Posterior cingulate gyrus (tissue), 11 donors: ENCODE measurements at places on chromosomes 7 and 10.
A peak's percentile ranks its signal among the peaks of the same experiment; 100 is the strongest.

DNA sequence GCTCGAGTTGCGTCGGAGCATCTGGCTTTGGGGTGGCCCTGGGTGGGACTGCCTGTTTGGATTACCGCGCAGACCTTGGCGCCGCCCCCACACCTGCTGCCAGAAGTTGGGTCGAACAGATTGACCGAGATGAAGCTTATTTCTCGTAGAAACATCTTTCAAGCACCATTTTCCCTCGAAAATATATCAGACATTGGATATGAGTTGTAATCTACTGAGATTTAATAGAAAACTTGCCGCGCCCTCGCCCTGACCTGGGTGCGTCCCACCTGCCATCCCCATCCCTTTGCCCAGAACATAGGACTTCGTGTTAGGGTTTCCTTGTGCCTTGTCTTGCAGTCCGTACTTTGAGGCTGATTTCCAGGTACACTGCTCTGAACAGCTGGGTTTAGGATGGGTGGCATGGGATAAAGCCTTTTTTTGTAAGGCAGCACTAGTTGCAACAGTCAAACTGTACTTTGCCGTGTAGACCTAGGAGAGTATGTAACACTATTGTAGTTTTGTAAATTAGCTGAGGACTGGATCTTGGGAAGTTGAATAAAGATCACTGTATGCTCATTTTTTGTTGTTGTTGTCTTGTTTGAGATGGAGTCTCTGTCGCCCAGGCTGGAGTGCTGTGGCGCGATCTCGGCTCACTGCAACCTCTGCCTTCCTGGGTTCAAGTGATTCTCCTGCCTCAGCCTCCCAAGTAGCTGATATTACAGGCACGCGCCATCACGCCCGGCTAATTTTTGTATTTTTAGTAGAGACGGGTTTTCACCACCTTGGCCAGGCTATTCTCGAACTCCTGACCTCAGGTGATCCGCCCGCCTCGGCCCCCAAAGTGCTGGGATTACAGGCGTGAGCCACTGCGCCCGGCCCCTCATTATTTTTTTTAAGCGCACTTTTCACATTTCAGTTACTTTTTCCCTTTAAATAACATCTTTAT lies 978 bp downstream of the OGDH start:
- no peak for DNase-seq

- DNase-seq = peak; percentile 87
These were observed 1.3 kb downstream of the TBC1D12 start for GRCh38 chr10:94403380-94404213.

DNA sequence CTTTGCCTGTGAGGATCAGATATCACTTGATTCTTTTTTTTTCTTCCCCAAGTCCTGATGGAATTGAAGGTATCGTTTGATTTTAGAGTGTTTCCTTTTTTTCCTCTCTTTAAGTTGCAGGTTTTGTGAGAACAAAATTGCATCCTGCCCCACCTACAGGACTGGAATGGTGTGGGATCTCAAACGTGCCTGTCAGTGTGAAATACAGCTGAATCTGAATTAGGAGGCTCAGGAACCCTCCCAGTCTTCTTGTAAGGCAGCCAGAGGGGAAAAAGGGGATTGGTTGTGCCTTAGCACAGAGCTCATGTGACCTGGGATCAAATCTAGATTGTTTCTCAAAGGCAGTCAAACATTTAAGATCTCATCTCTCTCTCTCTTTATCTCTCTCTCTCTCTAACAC lies 32.7 kb upstream of the KLHL7 start:
- no peak for DNase-seq

- no peak for DNase-seq
These were observed 18.8 kb downstream of the VSIR start for GRCh38 chr10:71754562-71754961.

GRCh38 chr10:72235544-72236279 lies 19.6 kb upstream of the ASCC1 start:
- no peak for DNase-seq

- DNase-seq = no peak
These were observed 20.4 kb downstream of the DNAJC9 start for GRCh38 chr10:73226663-73227062.

GRCh38 chr7:86814661-86815379 lies 171.1 kb downstream of the GRM3 start:
- DNase-seq = no peak

- DNase-seq = no peak
These were observed 8.3 kb downstream of the XPNPEP1 start for GRCh38 chr10:109914966-109915365.

DNA sequence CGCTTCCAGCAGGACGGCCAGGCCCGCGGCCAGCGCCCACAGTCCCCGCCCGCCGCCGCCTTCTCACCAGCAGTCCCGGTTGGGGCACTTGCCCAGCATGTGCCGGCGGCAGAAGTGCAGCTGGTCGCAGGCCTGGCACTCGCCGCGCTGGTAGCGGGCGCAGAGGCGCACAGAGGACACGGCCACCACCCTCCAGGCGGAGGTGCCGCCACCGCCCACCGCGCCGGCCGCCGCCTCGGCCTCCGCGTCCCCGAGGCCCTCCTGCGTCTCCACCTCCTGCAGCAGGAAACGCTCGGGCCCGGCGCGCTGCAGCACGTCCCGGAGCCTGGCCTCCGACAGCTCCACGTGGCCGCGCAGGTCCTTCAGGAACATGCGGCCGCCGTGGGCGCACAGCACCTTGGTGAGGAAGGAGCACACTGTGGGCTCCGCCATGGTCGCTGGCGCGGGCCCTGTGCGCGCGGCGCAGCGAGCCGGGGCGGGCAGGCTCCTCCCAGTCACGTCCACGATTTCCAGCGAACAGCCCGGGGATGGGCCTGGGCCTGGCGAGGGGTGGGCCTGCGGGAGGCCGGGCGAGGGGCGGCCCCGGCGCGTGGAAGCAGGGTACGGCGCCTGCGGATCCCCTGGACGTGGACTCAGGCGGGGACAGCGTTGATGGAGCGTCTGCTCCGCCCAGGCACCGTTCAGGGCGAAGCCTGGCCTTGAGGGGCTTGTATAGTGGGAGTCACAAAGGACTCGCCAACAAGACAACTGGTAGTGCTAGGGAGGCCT lies at the start of gene ZC3HAV1L:
ZC3HAV1L (minus strand) TSS at position 457 of the 768 bp plus-strand sequence; CDS start at position 432, 25 bp downstream.
- DNase-seq = peak; percentile 33

DNA sequence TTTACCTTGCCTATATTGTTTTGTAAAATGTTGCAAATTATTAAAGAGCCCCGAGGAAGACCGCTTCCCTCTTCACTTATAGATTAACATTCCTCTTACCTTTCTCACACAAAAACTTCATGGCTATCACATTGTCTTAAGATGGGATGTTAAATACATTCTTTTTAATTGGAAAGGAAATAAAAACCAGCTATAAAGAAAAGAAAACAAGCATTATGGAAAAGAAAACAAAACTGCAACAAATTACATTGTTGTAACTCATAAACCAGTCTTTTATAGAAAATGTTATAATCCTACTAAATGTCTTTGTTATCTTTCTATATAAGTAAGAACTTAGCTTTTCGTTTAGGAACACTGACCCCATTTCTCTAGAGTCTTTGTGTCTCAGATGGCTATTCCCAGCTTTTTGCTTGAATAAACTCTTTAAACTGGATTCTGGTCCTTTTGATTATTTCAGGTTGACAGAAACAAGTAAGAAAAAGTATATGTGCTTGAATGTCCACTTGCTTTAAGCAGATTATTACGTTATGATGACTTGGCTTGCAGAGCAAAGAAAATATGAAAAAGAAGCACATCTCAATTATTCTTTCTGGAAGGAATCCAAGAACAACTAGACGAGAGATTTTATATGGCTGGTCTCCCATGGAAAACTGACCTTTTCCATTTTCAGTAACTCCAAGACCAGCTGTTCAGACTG lies 128.2 kb downstream of the AKR1D1 start:
- DNase-seq = no peak

GRCh38 chr7:103989200-103989784 lies at the start of gene RELN:
RELN (minus strand) TSS chr7:103989658; CDS start chr7:103989356, 302 bp downstream.
- peak; percentile 73 for DNase-seq

- no peak for DNase-seq
These were observed 10.7 kb downstream of the A1CF start for GRCh38 chr10:50874723-50875122.

DNA sequence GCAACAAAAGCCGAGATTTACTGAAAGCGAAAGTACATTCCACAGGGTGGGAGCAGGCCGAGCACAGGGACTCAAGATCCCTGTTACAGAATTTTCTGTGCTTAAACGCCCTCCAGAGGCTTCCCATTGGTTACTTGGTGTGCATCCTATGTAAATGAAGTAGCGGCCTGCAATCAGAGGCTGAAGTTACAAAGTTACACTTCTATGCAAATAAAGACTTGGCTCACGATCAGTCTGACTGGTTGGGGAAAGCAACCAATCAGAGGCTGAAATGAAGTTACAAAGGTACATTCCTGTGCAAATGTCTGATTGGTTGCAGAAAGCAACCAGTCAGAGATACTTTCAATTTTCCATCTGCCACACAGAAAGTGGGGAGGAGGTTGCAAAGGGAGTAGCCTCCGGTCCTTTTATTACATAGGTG lies 4.1 kb downstream of the ACBD7 start:
- peak; percentile 17 for DNase-seq

DNA sequence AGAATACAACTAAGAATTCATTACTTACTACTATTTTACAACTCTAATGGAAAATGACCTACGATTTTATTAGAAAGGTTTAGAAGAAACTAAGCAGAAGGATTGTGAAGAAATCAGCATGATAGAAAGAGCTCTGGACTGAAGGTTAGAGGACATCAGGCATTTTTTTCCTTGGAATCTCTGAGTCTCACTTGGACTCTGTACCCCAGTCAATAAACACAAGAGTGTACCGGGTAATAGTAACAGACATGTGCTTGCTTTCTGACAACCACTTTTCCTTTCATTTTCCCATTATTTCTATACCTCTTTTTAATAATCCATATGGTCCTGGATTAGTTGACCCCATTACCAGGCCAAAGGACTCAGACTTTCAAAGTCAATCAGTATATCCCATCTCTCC lies 1240.9 kb upstream of the LRRTM3 start:
- no peak for DNase-seq

DNA sequence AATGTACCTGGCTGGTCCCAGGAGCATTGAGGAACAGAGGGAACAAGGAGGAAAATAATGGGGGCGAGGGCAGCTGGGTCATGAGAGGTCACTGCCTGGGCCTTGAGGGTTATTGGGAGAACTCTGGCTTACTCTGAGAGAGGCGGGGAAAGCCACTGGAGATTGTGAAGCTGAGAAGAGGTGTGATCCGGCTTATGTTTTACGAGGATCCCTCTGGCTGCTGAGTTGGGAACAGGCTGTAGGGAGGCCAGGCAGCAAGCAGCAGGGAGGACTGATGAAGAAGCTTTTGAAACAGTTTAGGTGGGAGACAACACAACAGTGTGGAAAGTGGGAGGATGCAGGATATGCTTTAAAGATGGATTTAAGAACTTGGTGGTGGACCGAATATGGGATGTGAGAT lies 87.3 kb downstream of the FANK1 start:
- DNase-seq = no peak

GRCh38 chr7:32154797-32155196 lies 84.6 kb upstream of the PDE1C start:
- DNase-seq = no peak

- no peak for DNase-seq
These were observed 46.9 kb downstream of the STEAP1B start for GRCh38 chr7:22452960-22453558.

DNA sequence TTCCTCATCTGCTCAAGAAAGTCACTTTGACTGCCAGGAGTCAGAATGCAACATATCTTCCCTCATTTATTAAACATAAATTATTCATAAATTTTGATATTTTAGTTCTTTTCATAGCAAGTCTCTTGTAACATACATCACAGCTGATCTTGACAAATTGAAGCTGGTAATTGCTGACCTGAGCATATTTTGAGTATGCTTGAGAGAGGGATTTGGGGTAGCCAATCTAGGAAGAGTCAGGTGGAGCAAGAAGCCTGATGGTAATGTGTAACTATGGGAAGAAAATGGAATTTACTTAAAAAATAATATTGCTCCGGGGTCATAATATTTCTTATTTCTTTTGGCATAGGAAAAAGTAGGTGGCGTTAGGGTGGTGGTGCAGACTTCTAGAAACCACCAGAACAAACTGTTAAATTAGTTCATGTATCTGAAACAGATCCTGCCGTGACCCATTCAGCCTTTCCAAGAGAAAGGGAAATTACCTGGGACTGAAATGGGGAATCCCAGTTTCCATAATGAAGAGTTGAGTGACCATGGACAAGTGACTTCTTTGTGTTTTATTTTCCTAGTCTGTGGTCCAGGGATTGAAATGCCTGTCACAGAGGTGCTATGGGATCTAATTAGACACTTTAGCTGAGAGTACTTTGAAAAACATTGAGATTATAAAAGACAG lies 12.9 kb downstream of the CPED1 start:
- DNase-seq = no peak

- no peak for DNase-seq
These were observed 14.3 kb upstream of the MALSU1 start for GRCh38 chr7:23284871-23285270.

DNA sequence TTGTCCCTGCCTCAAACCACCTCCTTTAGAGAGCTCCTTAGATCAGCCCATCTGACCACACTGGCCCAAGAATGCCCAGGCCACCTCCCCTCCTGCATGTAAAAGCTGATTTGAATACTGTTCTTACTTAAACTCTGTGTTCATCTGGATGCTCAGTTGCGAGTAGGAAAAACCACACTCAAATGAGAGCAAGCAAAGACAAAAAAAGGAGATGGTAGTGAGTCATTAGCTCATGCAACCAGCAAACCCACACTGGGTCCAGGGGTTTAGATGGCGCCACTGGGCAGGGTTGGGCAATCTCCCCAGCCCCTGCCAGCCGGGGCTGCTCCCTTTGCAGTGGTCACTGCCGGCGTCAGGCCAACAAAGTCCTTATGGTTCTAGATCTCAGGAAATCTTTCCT lies 32.7 kb downstream of the TSPAN15 start:
- DNase-seq = no peak

GRCh38 chr10:102546606-102547320 lies 43.0 kb downstream of the SUFU start:
- no peak for DNase-seq

- no peak for DNase-seq
These were observed 13.1 kb upstream of the SLC35B4 start for GRCh38 chr7:134329614-134330346.

GRCh38 chr7:24725554-24726241 lies 31.6 kb downstream of the GSDME start:
- no peak for DNase-seq

- DNase-seq = no peak
These were observed 114.7 kb upstream of the ADCY1 start for GRCh38 chr7:45459476-45459875.

- DNase-seq = no peak
These were observed 348.5 kb upstream of the SHH start for GRCh38 chr7:156160811-156161210.

- DNase-seq = no peak
These were observed 117.6 kb upstream of the FERD3L start for GRCh38 chr7:19262826-19263225.

DNA sequence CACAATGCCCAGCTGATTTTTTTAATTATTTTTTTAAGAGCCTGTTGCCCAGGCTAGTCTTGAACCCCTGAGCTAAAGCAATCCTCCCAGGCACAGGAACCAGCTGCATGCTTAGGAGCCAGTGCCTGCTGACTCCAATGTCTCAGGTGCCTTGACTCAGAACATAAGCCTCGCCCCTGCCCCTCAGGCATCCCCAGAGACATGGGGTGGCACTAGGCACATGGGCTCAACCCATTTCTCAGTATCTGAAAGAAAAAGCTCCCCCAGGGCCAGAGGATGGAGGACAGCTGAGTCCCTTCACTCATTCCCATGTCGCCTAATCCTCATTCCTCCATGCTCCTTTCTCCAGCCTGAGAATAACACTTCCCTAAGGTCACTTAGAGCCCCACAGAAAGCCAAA lies 39.1 kb downstream of the KCNH2 start:
- DNase-seq = no peak

- peak; percentile 5 for DNase-seq
These were observed 5.8 kb downstream of the FLNC start for GRCh38 chr7:128835790-128836641.
